ENCODE measurements at places on chromosomes 16 and 17. TPM values are rescaled to one million over a fixed set of nuclear protein-coding genes. Genes with fewer than 3 reads are reported as not detected.

DNA sequence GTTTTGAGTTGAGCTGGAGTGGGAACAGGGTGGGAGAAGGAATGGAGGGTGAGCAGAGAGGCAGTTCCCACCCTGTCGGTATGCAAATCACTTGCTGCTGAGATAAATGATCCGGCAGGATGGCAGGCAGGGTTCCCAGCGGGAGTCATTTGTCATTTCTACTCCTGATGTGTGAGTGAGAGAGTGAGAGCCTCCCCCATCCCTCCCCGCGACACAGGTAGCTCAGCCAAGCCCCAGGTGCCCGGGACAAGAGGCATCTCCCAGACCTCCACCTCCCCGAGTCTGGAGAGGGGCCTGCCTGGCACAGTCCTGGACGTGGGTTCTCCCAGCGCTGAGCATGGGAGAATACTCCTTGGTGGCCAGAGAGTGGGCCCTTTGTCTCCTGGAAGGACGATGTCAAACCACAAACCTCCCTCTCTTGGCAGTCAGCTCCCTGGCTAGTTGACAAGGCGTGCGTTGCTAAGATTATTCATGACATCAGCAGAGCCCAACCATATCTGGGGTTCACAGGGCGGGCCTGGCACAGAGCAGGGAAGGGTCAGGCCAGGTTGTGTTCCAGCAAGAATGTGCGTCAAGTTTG lies 33.7 kb upstream of the TNRC6C start:
- DNase-seq, result peak; percentile 84

DNA sequence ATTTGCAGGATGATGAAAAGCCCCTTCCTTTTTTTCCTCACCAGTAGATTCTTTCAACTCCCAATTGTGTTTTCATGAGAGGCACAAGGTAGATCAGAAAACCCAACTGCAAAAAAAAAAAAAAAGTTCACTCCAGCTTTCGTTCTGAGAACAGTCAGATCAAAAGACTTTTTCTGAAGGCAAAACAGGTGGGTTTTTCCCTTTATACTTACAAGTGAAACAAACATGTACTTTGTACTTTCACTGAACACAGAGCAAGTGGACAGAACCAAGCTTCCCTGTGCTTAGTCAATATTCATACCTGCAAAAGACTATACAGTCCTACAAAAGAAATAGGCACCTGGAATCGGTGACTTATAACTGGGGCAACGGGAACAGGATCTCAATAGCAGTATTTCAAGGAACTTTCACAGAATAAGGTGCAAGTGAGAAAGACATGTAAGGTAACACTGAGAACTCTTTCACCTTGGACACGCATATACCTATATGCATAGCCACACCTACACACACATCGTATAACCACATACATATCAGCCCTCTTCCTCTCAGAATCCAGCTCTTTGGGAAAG lies 54.1 kb downstream of the TOX3 start:
- DNase-seq, result no peak

DNA sequence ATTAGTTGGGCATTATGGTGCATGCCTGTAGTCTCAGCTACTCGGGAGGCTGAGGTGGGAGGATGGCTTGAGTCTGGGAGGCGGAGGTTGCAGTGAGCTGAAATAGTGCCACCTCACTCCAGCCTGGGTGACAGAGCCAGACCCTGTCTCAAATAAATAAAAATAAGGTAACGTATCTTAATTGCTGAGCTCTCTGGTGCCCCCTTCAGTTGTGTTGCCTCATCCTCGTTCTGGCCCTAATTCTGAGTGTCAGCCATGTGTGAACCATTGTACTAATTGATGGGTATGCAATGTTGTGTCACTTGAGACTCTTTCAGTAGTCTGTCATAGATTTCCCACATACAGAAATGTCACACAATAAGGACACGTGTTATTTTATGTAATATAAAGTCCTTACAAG lies 363.1 kb upstream of the RBFOX1 start:
- DNase-seq, result no peak

GRCh38 chr16:80466024-80466987 lies 74.5 kb upstream of the DYNLRB2 start:
- DNase-seq, result peak; percentile 15

DNA sequence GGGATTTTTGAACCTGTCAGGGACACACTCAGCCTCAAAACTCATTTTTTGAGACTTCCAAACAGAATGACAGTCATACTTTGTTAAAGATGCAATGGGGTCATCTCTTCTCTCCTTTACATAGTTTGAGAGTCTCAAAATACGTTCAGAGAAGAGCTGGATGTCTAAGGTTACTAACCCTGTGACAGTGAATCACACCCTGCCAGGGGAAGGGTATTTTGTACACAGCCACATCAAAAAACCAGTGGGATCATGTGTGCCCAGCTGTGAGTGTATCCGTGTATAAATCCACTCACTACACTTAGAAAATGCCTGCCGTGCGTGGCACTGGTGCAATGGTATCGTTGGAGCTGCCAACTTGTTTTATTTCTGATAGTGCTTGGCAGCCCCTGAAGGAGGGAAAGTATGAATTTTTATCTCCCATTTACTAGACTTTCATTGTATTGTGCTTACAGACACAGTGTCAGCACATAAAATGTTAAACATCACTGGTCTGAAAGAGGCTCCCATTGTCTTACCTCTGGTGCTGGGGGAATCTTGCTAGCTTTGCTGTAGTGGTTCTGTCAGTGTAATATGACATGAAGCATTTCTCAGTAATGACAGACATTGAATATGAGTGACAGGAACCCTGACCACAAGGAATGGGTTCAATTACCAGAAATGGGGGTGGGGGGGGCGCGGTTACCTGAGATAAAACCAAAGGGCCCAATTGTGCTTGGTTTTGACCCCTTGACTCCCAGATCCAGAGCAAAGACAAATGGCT lies 256.3 kb downstream of the FTO start:
- no peak for DNase-seq

GRCh38 chr17:56392321-56392720 lies 201.2 kb upstream of the NOG start:
- peak; percentile 3 for DNase-seq

- DNase-seq, result peak; percentile 78
Measured at GRCh38 chr17:20263595-20263994, 203.7 kb downstream of the LGALS9B start.

GRCh38 chr16:85350973-85351372 lies 238.7 kb upstream of the CIBAR2 start:
- DNase-seq, result peak; percentile 90

DNA sequence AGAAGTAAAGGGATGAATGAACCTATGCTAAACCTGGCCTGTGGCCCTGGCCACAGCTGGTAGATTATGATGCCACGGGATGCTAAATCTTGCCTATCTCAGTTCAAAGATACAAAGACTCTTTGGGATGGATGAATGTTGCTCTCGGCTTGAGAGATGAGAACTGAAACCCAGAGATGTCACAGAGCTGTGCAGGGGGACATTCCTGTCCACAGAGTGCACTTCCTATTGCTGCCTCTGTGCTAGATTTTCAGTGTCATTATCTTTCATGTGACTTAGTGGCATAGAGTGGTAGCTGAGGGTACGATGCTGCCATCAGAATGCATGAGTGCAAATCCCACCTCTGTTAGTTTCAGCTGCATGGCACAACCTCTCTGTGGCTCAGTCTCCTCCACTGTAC lies 2.3 kb upstream of the MT1M start:
- no peak for DNase-seq

DNA sequence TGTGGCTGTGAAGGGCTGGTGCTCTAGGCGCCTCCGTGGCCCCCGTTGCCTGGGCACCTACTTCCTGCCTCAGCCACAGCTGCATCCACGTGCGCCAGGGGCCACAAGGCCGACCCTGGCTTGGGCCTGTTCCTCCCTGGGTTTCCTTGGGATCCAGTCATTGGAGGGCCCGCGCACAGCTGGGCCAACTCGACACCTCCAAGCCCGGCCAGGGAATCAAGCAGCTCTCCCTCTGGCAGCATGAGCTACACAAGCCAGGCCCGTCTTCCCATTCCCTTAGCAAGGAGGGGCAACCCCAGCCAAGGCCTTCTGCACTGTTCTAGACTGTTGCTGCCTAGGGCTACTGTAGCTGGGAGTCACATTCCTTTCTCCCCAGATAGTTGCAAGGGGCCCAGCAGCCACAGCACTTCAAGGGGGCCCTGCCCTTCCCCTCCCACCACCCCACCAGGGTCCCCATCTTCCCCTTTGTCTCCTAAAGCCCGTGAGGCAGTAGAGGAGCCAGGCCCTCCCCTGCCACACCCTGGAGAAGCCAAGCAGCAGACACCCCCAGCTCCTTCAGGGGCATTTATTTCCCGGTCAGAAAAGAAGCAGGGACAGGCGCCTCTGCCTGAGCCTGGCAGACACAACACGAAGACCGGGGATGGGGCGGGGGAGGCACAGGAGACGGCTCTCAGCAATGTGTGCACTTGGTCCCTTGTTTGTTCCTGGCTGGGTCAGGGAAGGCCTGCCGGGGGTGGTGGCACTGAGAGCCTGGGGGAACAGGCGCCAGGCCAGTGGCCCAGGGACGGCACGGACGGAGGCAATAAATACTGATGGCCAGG lies 3.8 kb downstream of the ARHGDIA start:
- DNase-seq, result no peak

DNA sequence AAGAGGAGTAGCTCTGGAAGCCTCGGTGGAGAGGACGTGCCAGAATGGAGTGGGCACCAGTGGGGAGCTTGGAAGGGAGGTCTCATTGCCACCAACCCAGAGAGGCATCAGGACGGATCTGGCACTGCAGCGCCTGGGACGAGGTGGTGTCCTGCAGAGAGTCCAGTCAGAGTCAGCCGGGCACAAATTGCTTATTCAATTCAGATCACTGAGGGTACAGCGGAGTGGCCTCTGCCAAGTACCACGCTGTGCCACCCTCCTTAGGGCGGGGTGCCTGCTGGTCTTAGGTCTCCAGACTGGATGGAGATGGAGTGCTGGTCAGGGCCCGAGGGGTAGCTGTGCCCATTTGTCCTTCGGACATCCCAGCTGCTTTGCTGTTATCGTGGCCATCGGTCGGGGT lies 18.9 kb upstream of the SPPL2C start:
- no peak for DNase-seq

GRCh38 chr17:29168079-29168758 lies 12.0 kb downstream of the MYO18A start:
- no peak for DNase-seq

GRCh38 chr17:82031303-82031884 lies at the start of gene RAC3:
TSS of gene RAC3 (plus strand) at chr17:82031678. CDS start at chr17:82031762, 84 bp downstream.
- DNase-seq, result no peak

GRCh38 chr17:45227926-45228762 lies 6.5 kb downstream of the FMNL1 start:
- no peak for DNase-seq

DNA sequence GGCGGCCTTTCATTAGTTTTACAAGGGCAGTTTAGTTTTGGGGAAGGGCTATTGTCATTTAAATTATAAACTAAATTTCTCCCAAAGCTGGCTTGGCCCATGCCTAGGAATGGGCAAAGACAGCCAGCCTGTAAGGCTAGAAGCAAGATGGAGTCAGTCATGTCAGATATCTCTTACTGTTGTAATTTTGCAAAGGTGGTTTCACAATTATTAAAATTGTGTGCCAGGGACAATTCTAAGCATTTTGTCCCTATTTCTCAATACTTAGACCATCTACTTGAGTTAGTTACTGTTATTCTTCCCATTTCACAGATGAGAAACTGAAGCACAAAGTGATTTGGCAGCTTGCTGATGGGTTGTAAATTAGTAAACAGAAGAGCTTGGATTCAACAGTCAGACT lies 467.7 kb upstream of the GOT2 start:
- no peak for DNase-seq

DNA sequence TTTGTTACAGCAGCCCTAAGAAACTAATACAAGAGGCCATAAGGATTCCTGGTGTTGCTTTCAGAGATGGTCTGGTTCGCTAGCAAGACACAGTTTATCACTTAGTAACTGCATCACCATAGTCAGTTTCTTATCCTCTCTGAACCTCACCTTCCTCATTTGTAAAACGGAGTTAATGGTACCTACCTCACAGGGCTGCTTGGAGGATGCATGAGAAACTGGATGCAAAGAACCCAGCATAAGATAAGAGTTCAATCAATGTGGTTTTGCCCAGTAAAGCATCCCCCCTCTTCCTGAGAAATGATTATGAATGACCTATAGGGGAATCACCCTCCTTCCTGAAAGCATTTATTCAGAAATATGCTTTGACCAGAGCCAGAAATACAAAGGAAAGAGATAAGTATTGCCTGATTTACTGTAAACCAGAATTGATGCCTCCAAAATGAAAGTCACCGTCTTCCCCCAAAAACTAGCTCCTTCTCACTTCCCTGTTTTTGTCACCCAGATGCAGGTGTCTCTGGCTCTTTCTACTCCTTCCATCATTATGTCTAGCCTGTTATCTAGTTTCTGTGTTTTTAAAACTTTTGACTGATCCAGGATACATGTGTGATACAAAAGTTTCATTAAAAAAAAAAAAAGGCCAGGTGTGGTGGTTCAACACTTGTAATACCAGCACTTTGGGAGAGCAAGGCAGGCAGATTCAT lies 2.8 kb upstream of the TEFM start:
- DNase-seq, result no peak

DNA sequence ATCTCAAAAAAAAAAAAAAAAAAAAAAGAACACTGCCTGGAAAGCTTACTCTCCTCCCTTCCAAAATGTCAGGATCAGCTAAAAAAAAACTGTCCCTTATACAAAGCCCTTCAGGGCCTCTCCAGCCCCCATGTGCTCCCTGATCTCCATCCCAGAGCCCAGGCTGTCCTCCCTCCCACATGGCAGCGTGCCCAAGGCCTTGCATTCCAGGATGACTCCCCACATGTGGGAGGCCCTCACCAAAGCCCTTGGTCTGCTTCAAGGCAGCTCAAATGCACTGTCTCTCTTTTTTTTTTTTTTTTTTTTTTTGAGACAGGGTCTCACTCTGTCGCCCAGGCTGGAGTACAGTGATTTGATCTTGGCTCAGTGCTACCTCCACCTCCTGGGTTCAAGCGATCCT lies 2.3 kb downstream of the FDXR start:
- DNase-seq, result peak; percentile 42

DNA sequence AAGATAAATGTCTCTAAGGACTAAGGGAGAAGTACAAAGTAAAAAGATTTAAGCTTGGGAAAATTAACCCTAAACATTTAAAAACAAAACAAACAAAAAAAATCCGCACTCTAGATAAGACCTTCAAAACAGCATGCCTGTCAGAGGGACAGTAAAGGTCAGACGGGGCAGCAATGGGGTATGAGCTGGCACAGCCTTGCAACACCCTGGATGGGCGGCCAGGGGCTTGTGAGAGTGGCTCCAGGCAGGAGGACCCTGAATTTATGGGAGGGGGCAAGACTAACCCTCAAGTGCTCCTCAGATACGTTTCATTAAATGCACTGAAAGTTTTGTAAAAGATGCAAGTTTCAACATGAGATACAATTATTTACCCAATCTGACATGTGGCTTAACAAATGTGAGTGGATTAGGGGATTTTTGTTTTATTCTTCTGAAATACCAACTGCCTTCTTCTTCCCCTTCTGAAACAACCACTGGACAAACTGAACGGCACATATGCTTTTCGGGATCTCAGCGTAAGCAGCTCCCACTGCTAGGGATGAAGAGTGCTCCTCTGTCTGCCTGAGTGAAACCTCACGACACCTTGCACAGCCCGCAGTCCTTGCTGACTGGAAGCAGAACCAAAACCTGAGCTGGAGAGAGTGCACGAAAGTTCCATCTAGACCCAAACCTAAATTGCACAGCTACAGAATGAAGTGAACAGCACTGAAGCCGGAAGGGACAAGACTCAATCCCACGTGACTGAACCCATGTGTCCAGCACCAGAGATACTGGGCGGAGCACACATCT lies 128.4 kb downstream of the ANKRD11 start:
- no peak for DNase-seq

The TMEM88 gene
- total RNA-seq, result 33.7 TPM

The SBK1 gene
- total RNA-seq, result 4.0 TPM

The RND2 gene
- total RNA-seq, result 1.3 TPM

The MYH1 gene
- total RNA-seq, result not detected

The NOL3 gene
- 9.5 TPM for total RNA-seq

The CES1 gene
- not detected for total RNA-seq

The HOXB1 gene
- not detected for total RNA-seq

The FZD2 gene
- 95.7 TPM for total RNA-seq
